Frontal cortex (tissue), 4 donors: ENCODE measurements at places on chromosomes 11 and 22.

DNA sequence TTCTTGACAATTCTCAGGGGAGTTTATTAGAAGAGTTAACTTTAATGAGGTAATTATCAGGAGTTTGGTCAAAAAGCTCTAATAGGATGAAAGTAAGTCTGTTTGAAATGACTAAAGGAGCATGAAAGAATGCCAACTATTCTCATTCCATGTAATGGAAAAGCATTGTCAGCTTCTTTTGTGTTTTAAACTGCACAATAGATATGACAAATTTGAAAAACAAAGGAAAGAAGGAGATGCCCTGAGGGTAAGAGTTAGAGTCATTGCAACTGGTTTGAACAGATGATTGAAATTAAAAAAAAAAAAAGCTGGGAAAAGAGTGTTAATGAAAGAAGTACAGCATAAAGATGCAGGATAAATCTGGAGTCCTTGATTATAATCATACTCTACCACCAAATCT lies 296.8 kb upstream of the FOLH1 start:
- DNase-seq, result no peak

DNA sequence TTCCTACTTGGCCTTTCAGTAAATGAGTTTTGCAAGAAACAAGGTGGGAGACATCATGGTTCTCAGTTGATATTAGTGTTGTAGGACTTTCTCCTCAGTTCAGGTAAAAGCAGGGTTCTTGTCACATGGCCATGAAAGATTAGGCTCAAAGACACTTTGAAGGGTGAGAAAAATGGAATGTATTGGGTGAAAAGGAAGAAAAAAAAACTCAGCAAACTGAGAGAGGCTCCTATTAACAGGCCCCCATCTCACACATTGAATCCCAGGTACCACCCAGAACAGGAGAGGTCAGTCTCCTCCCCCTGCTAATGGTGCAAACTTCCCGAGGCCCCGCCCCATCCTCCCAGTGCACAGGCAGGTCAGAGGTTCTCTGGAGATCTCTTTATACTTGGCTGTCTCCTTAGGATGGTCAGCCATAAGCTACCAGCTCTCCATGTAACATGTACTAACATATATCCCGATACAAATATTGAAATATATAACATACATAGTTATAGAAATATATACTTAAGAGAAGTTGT lies 62.2 kb downstream of the MICAL2 start:
- no peak for DNase-seq

DNA sequence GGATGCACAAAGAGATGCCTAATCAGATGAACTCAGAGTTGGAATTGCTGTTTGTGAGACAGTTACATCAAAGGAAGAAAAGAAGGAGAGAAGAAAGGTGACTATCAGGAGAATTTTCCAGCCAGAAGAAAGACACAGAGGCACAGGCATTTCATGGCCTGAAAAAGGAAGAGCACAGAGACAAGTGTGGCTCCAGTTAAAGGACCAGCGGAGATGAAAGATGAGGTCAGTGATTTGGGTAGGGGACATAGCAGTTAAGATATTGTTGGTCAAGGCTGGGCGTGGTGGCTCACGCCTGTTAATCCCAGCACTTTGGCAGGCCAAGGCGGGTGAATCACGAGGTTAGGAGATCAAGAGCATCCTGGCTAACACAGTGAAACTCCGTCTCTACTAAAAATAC lies 3.4 kb upstream of the ZNF280A start:
- no peak for DNase-seq

DNA sequence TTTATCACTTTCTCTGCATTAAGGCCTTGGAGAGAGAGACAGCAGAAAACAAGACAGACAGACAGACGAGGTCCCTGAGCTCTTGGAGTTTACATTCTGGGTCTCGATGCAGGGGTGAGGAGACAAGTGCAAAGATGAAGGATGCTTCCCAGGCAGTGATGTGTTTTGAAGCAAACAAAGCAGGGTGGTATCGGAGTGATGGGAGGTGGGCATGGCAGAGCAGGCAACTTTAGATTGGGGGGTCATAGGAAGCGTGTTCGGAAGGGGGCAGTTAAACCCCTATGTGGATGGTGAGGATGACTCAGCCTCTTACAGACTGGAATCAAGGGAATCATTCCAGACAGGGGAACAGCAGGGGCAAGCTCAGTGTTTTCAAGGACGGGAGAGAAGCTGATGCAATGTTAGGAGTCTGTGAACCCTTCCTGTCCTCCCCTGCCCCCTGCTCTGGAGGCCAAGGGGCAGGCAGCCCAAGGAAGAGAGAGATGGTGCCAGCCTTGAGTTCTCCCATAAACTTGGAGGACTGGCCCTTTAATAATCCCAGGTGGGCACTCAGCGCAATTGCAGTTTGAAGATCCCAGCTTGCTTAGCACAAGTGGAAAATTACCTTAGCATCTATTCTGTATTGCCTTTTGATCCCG lies 180.2 kb downstream of the CHST1 start:
- DNase-seq, result no peak

GRCh38 chr11:33158596-33159275 lies 2.5 kb downstream of the CSTF3 start:
- DNase-seq, result no peak

- no peak for DNase-seq
Measured at GRCh38 chr22:38751422-38752346, 4.1 kb downstream of the SUN2 start.

- DNase-seq, result no peak
Measured at GRCh38 chr11:123086305-123086704, 24.4 kb upstream of the HSPA8 start.

DNA sequence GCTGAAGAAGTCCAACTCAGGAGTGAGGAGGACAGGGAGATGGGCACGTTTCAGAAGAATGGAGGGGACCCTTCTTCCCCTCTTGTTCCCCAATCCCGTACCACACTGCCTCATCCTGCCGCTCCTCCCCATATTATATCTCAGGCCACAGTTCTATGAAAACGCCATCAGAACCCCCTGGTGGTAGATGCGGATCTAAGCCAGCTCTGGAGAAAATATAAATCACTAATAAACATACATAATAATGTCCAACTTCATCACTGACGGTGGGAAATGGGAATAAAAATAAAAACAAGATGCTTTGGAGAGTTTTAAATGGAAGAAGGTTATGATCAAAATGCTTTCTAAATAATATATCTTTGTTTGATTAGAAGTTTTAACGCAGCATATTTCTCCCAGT lies 400.3 kb downstream of the CADM1 start:
- DNase-seq, result no peak

DNA sequence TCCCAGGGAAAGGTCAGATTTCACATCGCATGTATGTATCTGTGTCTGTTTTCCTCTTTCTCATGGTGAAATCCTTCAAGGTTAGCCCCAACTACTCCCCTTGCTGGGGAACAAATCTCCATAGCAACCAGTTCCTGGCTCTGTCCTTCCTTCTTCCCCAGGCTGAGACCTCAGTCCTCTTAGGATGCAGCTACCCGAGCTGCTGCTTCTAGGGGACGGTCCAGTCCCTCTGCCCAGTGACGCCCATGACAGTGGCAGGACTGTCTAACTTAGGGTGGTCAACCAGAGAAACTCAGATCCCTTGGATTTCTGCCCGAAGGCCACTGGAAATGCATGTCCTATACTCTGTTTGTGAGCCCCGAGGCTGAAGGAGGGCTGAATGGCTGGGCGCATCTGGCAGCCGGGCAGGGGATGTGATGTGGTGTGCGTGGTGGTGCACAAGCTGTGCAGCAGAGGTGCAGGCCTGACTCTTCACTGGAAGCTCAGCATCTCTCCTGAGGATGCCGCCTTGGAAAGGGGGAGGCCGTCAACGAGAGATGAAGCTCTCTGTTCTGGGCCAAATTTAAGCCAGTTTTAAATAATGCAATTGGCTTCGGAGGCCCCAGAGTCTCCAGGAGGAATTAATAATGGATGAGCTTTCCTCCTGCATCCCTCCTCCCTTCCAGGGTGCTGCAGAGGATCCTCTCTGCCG lies 118.7 kb upstream of the B3GAT1 start:
- DNase-seq, result no peak

GRCh38 chr11:128029219-128029722 lies 558.1 kb downstream of the ETS1 start:
- DNase-seq, result no peak
